ENCODE measurements at places on chromosomes 3 and 15. TPM values are rescaled to one million over a fixed set of nuclear protein-coding genes. Genes with fewer than 3 reads are reported as not detected.

CEMIP gene
- 5.8 TPM for total RNA-seq

MUC13 gene
- total RNA-seq, result 0.18 TPM

ALG3 gene
- 65.9 TPM for total RNA-seq

- no peaks in the 10 kb centered on the region for H3K4me1 ChIP-seq
- no peak overlapping the region for H3K27ac ChIP-seq
- H3K27me3 ChIP-seq, result peaks cover 2% of the 10 kb centered on the region
- H3K36me3 ChIP-seq, result no peaks in the 10 kb centered on the region
- H3K4me3 ChIP-seq, result no peak overlapping the region
- DNase-seq, result no peak
Observed at GRCh38 chr3:54932606-54933005, 4.7 kb upstream of the LRTM1 start.

- H3K27ac ChIP-seq, result no peak overlapping the region
- no peaks in the 10 kb centered on the region for H3K4me1 ChIP-seq
- no peak for DNase-seq
- H3K4me3 ChIP-seq, result no peak overlapping the region
- no peaks in the 10 kb centered on the region for H3K27me3 ChIP-seq
Observed at GRCh38 chr3:168427835-168428475, 332.2 kb upstream of the GOLIM4 start.

- H3K4me3 ChIP-seq, result no peak overlapping the region
- no peak overlapping the region for H3K27ac ChIP-seq
- H3K36me3 ChIP-seq, result peaks cover 20% of the 10 kb centered on the region
- no peaks in the 10 kb centered on the region for H3K27me3 ChIP-seq
- no peak for DNase-seq
Observed at GRCh38 chr3:120604382-120604781, 8.2 kb downstream of the NDUFB4 start.

GRCh38 chr15:92391640-92392039, 2.0 kb upstream of the ST8SIA2 start:
- peaks cover 33% of the 10 kb centered on the region for H3K27me3 ChIP-seq
- no peak overlapping the region for H3K4me3 ChIP-seq

GRCh38 chr3:188527389-188527788, 373.4 kb downstream of the LPP start:
- peak overlapping the region; percentile 51 for H3K27ac ChIP-seq
- no peak for DNase-seq
- H3K4me1 ChIP-seq, result peaks cover 81% of the 10 kb centered on the region
- H3K36me3 ChIP-seq, result peaks cover 53% of the 10 kb centered on the region
- H3K4me3 ChIP-seq, result peak overlapping the region; percentile 26

DNA sequence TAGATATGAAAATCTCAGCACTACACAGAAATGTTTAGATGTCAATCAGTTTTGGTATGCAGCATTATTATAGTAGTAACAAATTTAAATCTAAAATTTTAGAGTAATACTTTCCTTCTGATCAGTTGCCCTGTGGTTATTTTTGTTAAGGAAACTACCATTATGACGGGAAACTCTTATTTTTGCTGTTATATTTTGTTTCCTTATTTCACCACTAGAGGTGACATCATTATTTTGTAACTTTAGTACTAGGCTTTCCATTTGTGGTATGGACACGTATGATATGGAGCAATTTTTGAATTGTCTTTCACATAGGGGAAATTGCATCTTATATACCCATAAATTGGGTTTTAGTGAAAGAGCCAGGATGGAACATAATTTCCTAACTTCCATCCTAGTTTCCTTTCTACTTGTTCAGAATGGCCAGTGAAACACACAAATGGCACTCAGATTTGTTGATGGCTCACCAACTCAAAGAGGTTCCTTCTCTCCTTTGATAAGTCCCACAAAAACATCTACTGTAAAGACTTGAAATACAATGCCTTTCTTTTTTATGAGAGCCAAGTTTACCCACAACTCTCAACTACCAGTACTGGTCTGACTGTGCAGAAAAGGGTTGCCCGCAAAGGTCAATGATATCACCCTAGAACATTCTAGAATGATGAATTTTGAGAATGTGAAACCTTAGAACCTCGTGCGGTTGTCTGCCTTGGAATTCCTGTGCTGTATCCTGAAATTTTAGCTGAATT, 19.4 kb upstream of the PPP4R2 start:
- no peaks in the 10 kb centered on the region for H3K36me3 ChIP-seq
- no peaks in the 10 kb centered on the region for H3K4me1 ChIP-seq
- H3K27ac ChIP-seq, result no peak overlapping the region
- no peak overlapping the region for H3K4me3 ChIP-seq
- H3K27me3 ChIP-seq, result peaks cover 7% of the 10 kb centered on the region

- no peak overlapping the region for H3K4me3 ChIP-seq
- H3K4me1 ChIP-seq, result peaks cover 6% of the 10 kb centered on the region
- H3K27ac ChIP-seq, result no peak overlapping the region
- DNase-seq, result no peak
- peaks cover 12% of the 10 kb centered on the region for H3K27me3 ChIP-seq
- H3K36me3 ChIP-seq, result no peaks in the 10 kb centered on the region
Observed at GRCh38 chr3:112412494-112412893, 79.5 kb downstream of the CD200 start.

GRCh38 chr15:82122746-82123400, 77.1 kb upstream of the MEX3B start:
- peaks cover 3% of the 10 kb centered on the region for H3K27me3 ChIP-seq
- DNase-seq, result peak; percentile 96
- peaks cover 33% of the 10 kb centered on the region for H3K4me1 ChIP-seq

DNA sequence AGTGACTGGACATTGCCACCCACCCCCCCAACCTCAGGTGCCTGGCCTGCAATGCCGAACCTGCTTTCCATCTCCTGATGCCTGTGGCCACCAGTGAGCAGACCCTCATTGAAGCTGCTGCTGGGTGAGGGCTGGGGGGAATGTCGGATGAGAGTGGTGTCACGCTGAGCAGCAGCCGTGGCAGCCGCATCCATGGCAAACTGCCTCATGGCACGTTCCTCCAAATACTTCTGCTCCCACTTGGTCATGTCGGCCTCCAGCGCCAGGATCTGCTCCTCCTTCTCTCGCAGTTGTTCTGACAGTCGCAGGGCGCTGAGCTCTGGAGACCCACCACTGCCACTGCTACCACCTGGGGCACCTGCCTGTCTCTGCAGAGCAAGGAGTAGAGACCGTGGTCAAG, 14.2 kb downstream of the AMOTL2 start:
- peaks cover 93% of the 10 kb centered on the region for H3K4me1 ChIP-seq
- H3K27ac ChIP-seq, result peak overlapping the region; percentile 96
- H3K36me3 ChIP-seq, result peaks cover 69% of the 10 kb centered on the region
- peak; percentile 8 for DNase-seq
- peak overlapping the region; percentile 77 for H3K4me3 ChIP-seq

DNA sequence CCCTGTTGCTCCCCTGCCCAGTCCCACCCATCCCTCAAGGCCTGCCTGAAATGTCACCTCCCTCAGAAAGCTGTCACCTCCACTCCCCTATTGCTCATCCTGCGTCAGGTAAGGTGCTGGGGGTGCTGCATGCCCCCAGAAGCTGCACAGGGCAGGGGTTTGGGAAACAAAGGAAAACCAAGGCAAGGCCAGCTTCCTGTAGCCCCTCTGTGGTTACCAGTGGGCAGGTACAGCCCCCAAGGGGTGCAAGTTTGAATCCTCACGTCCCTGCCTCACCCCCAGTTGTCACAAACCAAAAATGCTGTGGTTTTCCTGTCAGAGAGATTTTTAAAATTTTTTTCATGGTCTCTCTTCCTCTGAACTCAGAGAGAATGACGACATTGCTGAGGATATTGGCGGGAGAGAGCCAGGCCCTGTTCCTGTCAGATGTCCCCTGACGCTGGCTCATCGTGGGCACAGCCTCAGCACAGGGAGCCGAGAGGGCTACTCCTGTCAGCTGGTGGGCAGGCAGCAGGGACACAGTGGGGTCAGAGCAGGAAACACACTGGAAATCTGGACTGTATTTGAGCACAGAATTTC, 27.0 kb downstream of the PSTPIP1 start:
- H3K27ac ChIP-seq, result peak overlapping the region; percentile 78
- DNase-seq, result peak; percentile 38
- H3K36me3 ChIP-seq, result no peaks in the 10 kb centered on the region
- peak overlapping the region; percentile 22 for H3K4me3 ChIP-seq

DNA sequence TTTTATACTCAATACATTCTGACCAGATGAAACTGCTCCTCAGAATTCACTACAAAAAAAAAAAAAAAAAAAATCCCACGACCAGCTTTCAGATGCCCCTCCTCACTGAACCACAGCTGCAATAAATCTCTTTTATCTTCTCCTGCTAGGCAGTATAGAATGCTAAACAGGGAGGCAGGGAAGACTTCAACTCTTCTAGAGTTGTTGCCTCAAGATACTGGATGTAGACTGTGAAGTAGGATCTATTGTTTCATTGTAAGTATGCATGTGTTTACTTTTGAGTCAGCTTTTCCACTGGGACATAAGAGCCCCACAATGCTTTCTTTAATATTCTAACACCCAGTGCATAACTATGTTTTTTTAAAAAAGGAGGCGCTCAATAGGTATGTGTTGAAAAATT, 401.4 kb downstream of the TBL1XR1 start:
- H3K4me3 ChIP-seq, result no peak overlapping the region
- DNase-seq, result no peak
- no peaks in the 10 kb centered on the region for H3K36me3 ChIP-seq
- H3K4me1 ChIP-seq, result no peaks in the 10 kb centered on the region

DNA sequence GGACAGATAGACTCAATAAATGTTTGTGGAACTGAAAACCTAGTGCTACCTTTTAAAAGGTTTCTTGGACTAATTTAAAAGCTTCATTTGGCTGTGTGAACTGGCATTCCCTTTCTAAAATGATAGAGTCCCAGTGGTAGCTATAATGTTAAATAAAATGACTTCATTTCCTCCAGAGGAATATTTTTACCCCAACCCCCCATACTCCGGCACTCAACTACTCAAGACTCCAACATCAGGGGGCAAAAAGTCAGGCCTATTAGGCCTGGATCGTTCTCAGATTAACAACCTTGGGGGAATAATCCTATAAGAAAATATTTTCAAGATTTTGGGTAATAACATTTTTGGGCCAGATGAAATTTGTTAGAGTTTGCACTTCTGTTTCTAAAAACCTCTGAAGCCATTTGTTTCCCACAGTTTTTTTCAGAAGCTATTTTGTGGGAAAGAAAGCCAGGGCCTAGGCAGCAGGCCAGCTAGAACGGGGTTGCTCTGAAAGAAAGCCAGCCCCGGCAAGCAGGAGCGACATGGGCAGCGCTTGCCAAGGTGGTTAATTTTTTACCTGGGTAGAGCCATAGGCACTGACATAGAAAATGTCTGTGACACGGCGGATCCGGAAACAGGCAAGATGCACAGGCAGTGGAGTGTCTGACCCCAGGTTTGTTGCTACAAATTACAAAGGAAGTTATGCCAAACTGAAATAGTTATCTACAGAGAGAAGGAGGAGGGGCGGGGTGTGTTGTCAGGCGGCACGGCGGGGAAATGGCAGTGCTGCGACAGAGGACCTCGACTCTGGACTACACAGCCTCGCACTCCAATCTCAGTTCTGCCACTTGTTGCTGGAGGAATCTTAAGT, 84.6 kb downstream of the MAGI1 start:
- peaks cover 14% of the 10 kb centered on the region for H3K36me3 ChIP-seq
- no peaks in the 10 kb centered on the region for H3K27me3 ChIP-seq
- no peak for DNase-seq
- H3K27ac ChIP-seq, result peak overlapping the region; percentile 87
- peak overlapping the region; percentile 28 for H3K4me3 ChIP-seq
- peaks cover 88% of the 10 kb centered on the region for H3K4me1 ChIP-seq

Measured in HFFc6 (cell line).